Bone marrow (tissue), 2 donors: ENCODE measurements at places on chromosomes 1 and 21.

DNA sequence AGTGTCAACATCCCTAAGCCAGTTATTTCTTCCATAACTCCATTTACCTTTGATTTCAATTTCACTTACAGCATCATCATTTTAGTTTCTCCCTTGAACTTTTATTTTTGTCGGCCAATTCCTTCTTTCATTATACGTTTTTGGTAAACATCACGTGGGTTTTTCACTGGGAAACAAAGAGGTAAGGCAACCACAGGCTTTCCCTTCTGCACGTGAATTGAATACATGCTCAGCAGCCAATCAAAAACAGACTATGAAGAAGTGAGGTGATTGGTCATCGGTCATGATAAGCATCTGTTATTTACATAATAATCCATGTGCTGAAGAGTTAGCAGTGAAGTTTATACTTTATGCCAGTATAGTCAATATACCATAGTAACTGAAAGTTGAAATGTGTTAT lies 98.7 kb downstream of the NCAM2 start:
- no peak for DNase-seq

DNA sequence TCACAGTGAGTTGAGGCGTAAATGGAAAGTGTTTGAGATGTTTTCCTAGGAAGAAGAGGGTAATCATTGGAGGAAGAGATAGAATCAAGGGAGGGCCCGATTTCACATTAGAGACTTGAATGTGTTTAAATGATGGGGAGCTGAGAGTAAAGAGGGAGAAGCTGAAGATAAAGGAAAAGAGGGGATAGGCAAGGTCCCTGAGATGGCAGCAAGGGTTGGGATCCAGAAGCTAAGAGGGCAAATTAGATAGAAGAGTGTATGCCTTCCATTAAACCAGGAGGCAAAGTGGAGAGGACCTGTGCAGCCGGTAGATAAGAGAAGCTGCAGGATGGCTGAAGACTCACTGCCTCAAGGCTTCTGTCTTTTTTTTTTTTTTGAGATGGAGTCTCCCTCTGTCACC lies 21.6 kb upstream of the CSF1 start:
- no peak for DNase-seq

GRCh38 chr1:177354247-177354646 lies 183.5 kb downstream of the BRINP2 start:
- DNase-seq = no peak

- no peak for DNase-seq
Observed at GRCh38 chr1:47420547-47420946, 4.5 kb downstream of the FOXE3 start.

DNA sequence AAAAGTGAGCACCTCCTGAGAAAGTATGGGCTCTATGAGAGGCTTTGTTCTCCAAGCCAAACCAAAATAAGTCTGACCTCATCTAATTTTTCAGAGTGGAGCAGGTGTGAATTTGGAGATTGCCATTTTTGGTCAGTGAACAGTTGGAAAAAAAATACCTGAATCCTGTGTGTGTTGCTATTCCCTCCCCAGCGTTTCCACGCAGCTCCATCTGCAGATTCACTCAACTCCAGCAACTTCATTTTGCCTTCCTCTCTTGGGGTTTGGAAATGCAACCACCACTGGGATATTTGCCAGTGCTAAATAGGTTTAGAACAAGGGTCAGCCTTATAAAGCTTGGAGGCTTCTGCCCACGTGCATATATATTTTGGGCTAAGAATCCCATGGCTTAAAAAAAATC lies 11.2 kb downstream of the CASQ2 start:
- no peak for DNase-seq

GRCh38 chr1:195202241-195202640 lies 1406.0 kb downstream of the KCNT2 start:
- DNase-seq = no peak

GRCh38 chr1:2583871-2584351 lies 2.7 kb upstream of the PRXL2B start:
- no peak for DNase-seq

DNA sequence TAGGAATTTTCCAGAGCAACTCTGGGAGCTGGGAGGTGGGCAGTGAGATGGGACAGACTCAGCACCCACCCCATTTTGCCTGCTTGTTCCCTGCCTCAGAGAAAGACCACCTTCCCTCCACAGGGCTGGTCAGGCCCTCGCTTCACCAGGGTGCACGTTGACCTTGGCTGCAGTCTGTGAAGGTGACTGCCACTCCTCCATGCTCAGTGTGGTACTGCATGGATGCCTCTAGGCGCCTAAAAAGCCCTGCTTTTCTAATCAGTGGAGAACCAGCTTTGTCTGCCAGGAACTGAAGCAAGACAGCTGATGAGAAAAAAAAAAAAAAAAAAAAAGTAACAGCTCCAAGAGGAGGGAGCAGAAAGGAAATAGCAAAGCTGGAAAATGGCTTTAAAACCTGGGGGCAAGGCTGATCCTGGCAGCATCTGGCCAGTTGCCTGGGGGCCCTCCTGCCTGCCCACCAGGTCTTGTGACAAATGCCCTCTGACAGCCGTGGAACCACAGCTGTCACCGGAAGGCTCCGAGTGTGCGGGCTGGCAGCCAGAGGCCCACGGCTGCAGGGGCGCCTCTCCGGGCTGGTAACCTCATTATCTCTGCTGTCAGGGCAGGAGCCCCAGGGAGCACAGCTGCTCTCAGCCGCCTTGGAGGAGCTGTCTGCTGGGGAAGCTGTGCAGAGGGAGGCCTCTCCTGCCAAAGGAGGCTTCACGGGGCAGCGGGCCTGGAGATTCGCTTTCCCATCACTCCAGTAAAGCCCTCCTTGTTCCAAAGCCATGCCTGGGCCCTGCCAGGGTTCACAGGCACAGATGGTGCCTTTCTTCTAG lies 13.7 kb downstream of the KIAA1614 start:
- DNase-seq = no peak

- no peak for DNase-seq
Observed at GRCh38 chr1:226233293-226233692, 9.8 kb downstream of the MIXL1 start.

- no peak for DNase-seq
Observed at GRCh38 chr1:32111789-32112188, 3.9 kb downstream of the KPNA6 start.

DNA sequence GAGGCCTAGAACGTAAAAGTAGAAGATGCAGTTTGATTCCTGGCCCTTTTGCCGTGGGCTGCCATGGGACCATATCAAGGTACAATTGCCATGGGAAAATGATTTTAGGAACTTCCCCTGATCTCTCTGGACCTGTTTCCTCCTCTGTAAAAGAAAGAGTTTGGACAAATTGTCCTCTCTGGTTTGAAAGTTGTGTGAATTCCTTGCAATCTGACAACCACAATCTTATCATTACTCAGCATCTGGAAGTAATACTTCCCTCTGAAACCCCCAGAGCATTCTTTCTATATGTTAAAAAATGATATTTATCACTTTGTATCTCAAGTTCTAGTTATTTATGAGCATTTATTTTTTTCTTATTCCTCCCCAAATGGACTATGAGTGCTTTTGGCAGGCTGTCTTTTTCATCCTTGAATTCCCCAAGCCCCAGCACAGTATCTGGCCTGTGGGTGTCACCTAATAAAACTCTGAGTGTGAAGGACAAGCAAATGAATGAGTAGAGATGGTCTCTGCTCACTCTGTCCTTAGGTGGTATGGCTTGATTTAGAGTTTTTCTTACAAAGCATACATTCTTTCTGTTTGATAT lies 181.1 kb downstream of the DYRK1A start:
- DNase-seq = peak; percentile 71

GRCh38 chr1:219381396-219381795 lies 207.7 kb downstream of the LYPLAL1 start:
- no peak for DNase-seq

GRCh38 chr1:41003640-41004220 lies 17.8 kb downstream of the SLFNL1 start:
- peak; percentile 49 for DNase-seq

- DNase-seq = no peak
Observed at GRCh38 chr1:1318131-1318652, 6.3 kb downstream of the INTS11 start.

DNA sequence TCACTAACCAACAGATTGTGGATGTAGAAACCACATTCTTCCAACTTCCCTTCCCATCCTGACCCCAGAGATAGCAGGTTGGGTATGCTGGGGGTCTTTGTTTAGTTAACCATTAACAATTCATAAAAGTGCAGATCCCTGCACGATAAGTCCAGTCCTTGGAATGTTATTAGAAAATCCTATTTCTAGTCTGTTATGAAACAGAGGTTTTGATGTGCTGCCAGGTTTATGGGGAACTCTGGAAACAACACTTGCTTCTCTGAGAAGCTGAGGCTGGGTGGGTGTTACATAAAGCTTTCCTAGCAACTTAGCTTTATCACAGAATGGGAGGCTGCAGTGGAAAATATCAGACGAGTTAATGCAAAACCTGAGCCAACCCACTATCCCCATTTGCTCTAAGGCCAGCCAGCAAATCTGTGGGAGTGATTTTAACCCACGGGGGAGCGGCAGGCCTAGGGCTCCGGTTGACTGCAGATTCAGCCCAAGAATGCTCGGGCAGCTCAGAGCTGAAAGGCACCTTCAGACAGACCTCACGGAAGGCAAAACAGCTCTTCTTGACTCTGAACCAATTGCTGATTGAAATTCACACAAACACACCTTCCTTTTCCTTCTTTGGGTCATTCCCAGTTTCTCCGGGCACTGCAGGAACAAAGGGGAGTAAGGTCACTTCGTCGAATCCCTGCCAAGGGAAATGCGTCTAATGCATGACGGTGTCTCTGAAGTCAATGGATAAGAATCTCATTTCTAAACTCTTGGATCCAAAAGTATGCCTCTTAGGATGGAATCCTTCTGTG lies 111.7 kb upstream of the IRF2BP2 start:
- DNase-seq = no peak

DNA sequence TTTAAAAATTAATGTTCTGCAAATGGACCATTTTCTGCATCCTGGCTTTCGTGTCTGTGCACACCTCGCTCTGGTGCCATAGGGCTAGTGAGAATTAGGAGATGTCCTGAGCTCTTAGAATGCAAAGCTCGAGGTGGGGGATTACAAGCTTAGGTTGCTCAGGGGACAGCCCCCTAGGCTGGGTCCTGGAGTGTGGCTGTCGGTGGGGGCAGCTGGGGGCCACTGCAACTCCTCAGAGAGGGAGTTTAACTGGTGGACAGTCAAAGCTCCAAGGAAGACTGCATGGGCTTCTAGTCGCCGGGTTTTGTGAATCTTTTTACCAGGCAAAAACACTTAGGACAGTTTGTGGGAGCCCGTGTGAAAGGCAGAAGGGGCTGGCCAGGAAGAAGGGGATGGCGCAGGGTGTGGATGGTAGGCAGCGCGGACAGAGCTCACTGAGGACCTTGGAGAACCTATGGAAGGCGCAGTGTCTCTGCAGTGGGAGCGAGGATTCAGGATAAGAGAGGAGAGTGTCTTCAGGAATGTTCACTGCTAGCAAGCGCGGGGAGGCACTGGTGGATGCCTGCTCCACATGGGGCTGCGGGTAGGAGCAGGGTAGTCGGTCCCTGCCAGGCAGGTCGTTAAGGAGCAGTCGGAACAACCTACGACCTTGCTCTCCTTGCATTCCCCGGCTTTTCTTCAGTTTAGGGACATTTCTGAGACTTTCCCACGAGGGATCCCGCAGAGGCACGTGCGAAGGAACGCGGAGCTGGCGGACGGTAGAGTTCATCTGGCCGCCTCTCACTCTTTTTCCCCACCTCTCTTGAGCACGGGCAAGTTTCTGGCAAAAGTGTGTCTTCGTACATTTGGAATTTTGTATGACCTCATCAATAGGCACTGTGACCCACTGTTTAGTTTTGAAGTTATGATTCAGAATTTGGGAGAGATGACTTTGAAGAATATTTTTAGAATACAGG lies 12.9 kb upstream of the KCNE1 start:
- DNase-seq = no peak
